Breast epithelium (tissue), 4 donors: ENCODE measurements at places on chromosomes 4 and X.

DNA sequence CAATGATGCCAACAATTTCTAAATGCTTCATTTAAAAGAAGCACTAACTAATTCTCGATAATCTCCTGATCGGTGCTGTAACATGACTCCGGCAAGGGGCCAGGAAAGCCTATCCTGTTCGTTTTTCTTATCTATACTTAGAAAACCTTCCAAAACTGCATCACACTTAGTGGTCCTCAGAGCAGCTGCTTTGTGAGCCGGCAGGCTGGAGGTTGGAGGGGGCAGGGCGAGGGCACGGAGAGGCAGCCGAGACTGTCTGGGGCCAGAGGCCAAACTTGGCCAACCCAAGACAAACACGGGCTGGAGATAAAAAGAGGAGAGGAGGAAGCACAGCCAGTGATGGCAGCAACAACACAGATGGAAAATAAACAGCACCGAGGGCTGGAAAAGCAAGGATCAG is 455.7 kb downstream of the BCOR start:
- H3K27me3 ChIP-seq: no peaks in the 10 kb centered on the region
- no peak overlapping the region for H3K27ac ChIP-seq
- H3K4me1 ChIP-seq: no peaks in the 10 kb centered on the region
- no peak for DNase-seq
- H3K36me3 ChIP-seq: no peaks in the 10 kb centered on the region

GRCh38 chrX:18725310-18725943 is 18.0 kb downstream of the PPEF1 start:
- DNase-seq: no peak
- H3K27ac ChIP-seq: no peak overlapping the region
- no peaks in the 10 kb centered on the region for H3K4me1 ChIP-seq
- peaks cover 27% of the 10 kb centered on the region for H3K27me3 ChIP-seq
- no peak overlapping the region for H3K4me3 ChIP-seq

- no peak overlapping the region for H3K27ac ChIP-seq
- H3K4me1 ChIP-seq: no peaks in the 10 kb centered on the region
- no peaks in the 10 kb centered on the region for H3K36me3 ChIP-seq
- H3K27me3 ChIP-seq: no peaks in the 10 kb centered on the region
- no peak overlapping the region for H3K4me3 ChIP-seq
Observed at GRCh38 chr4:127667116-127667515, 34.4 kb downstream of the INTU start.

DNA sequence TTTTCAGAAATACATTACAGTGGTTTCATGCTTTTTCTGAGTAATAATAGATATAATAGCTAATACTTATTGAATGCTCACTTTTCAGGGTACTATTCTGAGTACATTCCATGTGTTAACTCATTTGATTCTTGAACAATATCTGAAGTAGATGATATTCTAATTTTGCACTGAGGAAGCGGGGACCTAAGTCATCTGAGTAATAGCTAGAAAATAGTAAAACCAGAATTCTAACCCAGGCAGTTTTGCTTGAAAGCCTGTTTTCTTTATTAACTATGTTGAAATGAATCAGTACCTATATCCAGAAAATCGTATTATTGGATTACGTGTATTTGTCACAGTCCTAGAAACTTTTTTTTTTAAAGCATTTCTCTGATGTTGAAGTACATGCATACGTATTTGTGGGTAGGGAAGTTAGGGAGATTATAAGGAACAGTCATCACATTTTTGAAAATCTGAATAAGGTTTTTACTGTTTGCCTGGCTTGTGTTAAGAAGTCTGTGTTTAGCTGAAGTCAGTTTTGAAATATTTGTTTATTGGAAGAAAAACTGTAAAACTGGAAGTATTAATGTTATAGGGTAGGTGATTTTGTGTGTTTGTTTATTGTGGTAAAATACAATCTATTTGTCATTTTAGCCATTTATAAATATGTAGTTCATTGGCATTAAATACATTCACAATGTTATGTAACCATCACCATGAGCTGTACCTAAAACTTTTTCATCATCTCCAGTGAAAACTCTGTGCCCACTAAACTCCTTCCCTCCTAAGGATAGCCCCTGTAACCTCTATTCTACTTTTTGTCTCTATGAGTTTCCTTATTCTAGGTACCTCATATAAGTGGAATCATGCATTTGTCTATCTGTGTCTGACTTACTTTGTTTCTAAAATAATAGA is 55.3 kb downstream of the FIP1L1 start:
- H3K4me1 ChIP-seq: no peaks in the 10 kb centered on the region
- no peak for DNase-seq
- no peak overlapping the region for H3K27ac ChIP-seq
- no peaks in the 10 kb centered on the region for H3K36me3 ChIP-seq
- no peaks in the 10 kb centered on the region for H3K27me3 ChIP-seq
- no peak overlapping the region for H3K4me3 ChIP-seq

DNA sequence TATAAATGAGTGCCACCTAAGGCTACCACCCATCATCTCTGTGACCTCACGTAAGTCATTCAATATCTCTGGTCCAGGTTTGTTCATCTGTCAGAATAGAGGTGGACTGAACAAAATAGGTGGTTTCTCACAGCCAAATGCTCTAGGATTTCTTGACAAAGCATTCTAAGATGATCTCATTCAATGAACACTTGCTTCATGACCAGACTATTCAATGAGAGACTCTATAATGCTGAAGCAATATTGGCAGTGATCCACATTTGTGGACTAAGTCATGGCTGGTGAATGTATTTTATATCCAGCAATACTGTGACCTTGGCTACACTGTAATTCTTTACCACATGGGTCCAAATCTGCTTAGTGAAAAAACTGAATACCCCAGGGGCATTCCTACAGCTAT is 37.9 kb downstream of the LDB2 start:
- DNase-seq: no peak
- H3K4me1 ChIP-seq: no peaks in the 10 kb centered on the region
- H3K36me3 ChIP-seq: no peaks in the 10 kb centered on the region

- H3K4me1 ChIP-seq: no peaks in the 10 kb centered on the region
- H3K27me3 ChIP-seq: no peaks in the 10 kb centered on the region
- H3K4me3 ChIP-seq: no peak overlapping the region
- no peak overlapping the region for H3K27ac ChIP-seq
- H3K36me3 ChIP-seq: no peaks in the 10 kb centered on the region
Observed at GRCh38 chr4:15145709-15146108, 143.4 kb downstream of the CPEB2 start.

DNA sequence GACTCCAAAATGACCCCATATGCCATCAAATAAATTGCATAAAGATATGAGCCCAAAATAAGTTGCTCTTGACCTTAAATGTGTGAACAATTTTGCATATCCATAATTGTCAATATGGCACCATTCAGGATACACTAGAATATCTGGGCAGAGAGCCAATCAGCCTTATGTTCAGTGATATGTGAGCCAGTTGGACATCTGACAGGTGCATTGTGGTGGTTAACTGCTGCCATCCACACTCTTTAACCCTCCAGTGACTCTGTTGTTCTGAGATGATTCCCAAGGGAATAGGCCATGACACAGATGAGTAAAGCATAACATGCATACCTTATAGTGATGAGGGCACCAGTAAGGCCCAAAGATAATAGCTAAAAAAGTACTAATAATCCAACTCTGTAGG is 500.1 kb downstream of the PCDH18 start:
- H3K27me3 ChIP-seq: no peaks in the 10 kb centered on the region
- DNase-seq: no peak
- no peak overlapping the region for H3K4me3 ChIP-seq
- H3K4me1 ChIP-seq: no peaks in the 10 kb centered on the region
- H3K36me3 ChIP-seq: no peaks in the 10 kb centered on the region

DNA sequence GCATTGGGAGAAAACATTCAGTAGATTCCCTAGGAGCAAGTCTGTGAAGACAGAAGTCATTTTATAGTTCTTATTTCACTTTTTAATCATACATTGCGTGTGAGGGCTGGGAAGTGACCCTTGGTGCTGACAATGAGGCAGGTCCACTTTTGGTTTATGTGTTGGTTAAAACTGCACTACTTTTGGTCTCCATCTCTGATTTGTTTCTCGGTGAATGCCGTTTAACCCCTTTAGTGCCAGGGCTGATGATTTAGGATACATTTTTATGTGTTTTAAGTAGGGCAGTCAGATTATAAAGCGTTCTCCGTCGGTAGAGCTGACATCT is 110.4 kb downstream of the AFF1 start:
- no peaks in the 10 kb centered on the region for H3K36me3 ChIP-seq
- no peak overlapping the region for H3K4me3 ChIP-seq
- no peaks in the 10 kb centered on the region for H3K4me1 ChIP-seq
- no peaks in the 10 kb centered on the region for H3K27me3 ChIP-seq

GRCh38 chr4:94653095-94653649 is 104.6 kb upstream of the BMPR1B start:
- DNase-seq: no peak
- H3K4me3 ChIP-seq: no peak overlapping the region
- H3K27ac ChIP-seq: no peak overlapping the region
- no peaks in the 10 kb centered on the region for H3K27me3 ChIP-seq

DNA sequence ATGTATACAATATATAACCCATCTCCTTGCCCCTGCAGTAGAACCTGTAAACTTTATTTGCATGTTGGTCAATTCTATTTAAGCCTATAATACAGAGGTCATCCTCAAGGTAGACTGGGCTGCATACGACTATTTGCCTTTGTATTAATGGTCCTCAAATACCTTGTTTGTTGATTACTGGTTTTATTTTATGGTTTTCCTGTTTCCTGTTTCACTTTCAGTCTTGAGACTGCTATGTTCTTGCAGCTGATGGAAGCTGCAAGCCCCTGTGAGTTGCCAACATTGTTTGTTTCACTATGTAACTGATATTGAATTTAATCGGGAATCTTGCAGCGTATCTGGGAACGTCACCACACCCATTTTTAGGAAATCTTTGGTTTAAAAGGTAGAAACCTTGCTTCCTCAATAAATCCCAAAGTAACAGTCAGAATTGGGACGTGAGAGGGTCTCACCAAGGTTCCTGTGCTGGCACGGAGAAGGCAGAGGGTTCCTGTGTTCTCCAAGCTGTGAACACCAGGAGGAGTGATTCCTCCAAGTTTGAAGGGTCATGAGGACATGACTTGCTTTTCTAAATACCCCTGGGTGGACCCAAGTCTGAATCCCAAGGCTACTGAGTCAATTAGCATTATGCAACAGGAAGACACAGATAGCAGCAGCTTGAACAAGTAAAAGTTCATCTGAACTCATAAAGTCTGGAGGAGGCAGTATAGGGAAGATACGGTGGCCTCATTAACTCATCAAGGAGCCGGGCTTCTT is 110.6 kb upstream of the PNPLA4 start:
- H3K36me3 ChIP-seq: no peaks in the 10 kb centered on the region
- no peak for DNase-seq
- H3K27me3 ChIP-seq: no peaks in the 10 kb centered on the region
- no peaks in the 10 kb centered on the region for H3K4me1 ChIP-seq
- H3K27ac ChIP-seq: no peak overlapping the region
- H3K4me3 ChIP-seq: no peak overlapping the region

- H3K27ac ChIP-seq: no peak overlapping the region
- H3K4me3 ChIP-seq: no peak overlapping the region
- no peak for DNase-seq
- peaks cover 4% of the 10 kb centered on the region for H3K36me3 ChIP-seq
Observed at GRCh38 chrX:53374923-53375322, 47.5 kb downstream of the SMC1A start.

GRCh38 chr4:182843808-182844325 is 73.3 kb downstream of the DCTD start:
- H3K27me3 ChIP-seq: no peaks in the 10 kb centered on the region
- H3K36me3 ChIP-seq: no peaks in the 10 kb centered on the region
- DNase-seq: no peak
- no peak overlapping the region for H3K4me3 ChIP-seq

DNA sequence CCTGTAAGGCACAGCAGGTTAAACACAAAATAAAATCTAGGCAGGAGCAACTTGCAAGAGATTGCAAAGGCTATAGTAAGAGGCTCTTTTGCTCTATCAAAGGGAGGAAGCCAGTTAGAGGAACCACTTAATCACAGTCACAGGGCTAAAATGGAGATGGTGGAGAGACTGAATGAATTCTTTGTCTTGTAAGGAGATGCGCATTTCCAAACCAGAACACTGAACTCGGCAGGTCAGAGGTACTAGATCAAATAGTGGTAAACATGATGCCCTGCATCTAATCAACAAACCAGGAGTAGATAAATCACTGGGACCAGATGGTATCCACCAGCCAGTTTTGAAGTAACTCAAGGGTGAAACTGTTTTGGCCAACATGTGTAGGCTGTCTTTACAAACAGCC is 55.8 kb downstream of the GPC4 start:
- H3K27me3 ChIP-seq: no peaks in the 10 kb centered on the region
- no peak overlapping the region for H3K4me3 ChIP-seq
- H3K36me3 ChIP-seq: no peaks in the 10 kb centered on the region
- DNase-seq: no peak
- no peak overlapping the region for H3K27ac ChIP-seq

DNA sequence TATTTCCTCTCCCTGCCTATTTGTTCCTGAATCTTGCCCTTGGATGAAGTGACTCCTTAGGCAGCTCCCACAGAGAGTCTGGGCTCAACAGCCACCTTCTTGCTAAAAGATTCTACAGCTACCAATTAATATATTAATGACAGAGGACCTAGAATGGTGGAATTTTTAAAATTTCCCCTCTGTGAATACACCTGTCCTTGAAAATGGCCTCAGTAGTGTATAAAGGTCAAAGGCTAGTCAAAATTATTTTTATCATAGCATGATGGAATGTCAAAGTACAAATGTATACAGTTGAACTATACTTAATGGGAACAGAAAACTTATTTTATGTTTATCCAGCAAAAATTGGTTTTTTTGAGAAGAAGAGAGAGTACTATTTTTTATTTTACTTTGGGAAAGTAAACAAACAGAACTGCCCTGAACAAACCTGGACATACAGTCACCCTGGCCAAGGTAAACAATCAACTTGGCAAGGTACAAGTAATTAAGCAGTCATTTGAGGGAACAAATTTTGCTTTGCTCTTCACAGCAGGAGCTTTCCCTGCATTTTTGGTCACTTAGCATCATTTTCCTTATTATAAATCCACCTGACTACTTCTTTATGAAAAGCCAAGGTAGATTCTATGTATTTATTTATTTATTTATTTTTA is 250.8 kb downstream of the INPP4B start:
- no peak overlapping the region for H3K4me3 ChIP-seq
- DNase-seq: no peak
- no peaks in the 10 kb centered on the region for H3K4me1 ChIP-seq
- no peaks in the 10 kb centered on the region for H3K27me3 ChIP-seq
- no peak overlapping the region for H3K27ac ChIP-seq
- no peaks in the 10 kb centered on the region for H3K36me3 ChIP-seq

DNA sequence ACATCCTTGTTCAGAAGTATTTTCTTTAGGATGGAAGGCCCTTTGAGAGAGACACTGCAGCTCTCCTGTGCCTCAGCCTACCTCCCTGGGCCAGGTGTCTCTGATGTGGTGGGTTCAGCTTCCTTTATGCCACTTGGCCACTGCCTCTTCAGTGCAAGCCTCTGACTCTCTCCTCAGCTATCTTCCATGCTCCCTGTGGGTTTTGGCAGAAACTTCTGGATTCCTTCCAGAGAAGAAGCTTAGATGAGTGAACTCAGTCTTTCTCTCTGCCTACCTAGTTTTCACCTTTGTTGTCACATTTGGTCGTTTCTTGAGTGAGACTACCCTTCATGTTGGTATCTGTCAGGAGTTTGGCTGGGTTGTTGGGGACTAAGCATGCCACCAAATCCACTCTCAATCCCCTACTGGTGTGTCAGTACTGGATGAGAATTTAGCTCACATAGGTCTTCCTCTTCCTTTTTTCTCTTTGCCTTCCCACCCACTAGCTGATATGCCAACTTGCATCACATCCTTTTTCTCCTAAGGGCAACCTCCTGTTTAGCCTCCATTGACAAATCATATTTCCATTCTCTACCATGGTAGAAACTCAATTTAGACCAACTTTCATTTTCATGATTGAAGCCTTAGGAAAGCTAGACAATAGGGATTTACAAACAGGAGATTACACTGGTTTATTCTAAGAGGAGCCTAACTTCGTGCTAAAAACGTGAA is 32.0 kb downstream of the IL15 start:
- H3K27ac ChIP-seq: no peak overlapping the region
- H3K4me1 ChIP-seq: no peaks in the 10 kb centered on the region
- no peaks in the 10 kb centered on the region for H3K27me3 ChIP-seq
- no peaks in the 10 kb centered on the region for H3K36me3 ChIP-seq
- no peak for DNase-seq
